ENCODE measurements at places on chromosomes 6 and 20. TPM values are rescaled to one million over a fixed set of nuclear protein-coding genes. Genes with fewer than 3 reads are reported as not detected.

DNA sequence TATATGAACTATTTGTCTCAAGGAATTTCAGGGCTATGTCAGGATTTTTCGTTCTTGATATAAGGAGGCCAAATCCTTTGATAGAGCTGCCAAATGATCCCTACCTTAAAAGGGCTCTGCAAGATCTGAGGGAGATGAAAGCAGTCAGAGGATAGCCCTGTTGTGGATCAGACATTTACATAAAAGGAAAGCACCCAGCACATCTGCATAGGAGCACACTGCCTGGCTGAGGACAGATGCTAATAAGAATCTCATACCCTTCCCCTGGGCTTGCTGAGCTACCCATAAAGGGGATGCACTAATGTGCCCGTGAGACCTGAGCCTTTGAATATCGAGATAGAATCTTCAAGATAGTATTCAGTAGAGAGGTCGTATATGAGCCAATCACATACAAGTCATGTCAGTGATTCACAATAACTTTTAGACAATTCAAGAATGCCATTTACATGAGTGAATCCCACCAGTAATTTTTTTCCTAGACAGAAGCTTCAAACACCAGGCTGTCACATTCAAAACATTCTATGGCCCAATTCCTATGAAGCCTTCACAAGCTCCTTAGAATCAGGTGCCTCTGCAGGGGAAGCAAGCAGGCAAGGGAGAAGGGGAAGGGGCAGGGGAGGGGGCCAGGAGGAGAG is 71.1 kb downstream of the STMND1 start:
- no peak for DNase-seq

CFAP61 gene
- not detected for total RNA-seq

BMP2 gene
- 1.1 TPM for total RNA-seq

- DNase-seq = peak; percentile 49
Measured at GRCh38 chr6:159110013-159110412, 59.2 kb upstream of the FNDC1 start.

BTN1A1 gene
- total RNA-seq = 1.4 TPM
